Ovary (tissue), 10 donors: ENCODE measurements at places on chromosomes 1 and 21. TPM values are rescaled to one million over a fixed set of nuclear protein-coding genes. Genes with fewer than 3 reads are reported as not detected.
A peak's percentile ranks its signal among the peaks of the same experiment; 100 is the strongest.

- H3K4me1 ChIP-seq, result no peaks in the 10 kb centered on the region
- no peak overlapping the region for H3K4me3 ChIP-seq
- no peaks in the 10 kb centered on the region for H3K36me3 ChIP-seq
Measured at GRCh38 chr1:103362348-103363007, 163.0 kb upstream of the RNPC3 start.

The STIL gene
- total RNA-seq, result 1.7 TPM

The EPS8L3 gene
- 0.35 TPM for total RNA-seq

The CADM3 gene
- 2.7 TPM for total RNA-seq

DNA sequence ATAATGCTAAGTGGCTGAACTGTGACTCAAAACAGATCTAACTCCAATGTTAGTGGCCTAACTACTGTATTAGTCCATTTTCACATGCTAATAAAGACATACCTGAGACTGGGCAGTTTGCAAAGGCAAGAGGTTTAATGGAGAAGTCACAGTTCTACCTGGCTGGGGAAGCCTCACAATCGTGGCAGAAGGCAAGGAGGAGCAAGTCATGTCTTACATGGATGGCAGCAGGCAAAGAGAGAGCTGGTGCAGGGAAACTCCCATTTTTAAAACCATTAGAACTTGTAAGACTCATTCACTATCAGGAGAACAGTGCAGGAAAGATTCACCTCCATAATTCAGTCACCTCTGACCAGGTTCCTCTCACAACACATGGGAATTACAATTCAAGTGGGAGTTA is 79.7 kb upstream of the CACYBP start:
- no peak overlapping the region for H3K27ac ChIP-seq
- no peaks in the 10 kb centered on the region for H3K36me3 ChIP-seq
- DNase-seq, result no peak

GRCh38 chr1:4612991-4613390 is 41.4 kb upstream of the AJAP1 start:
- H3K4me1 ChIP-seq, result no peaks in the 10 kb centered on the region
- no peak for DNase-seq
- no peak overlapping the region for H3K27ac ChIP-seq
- no peak overlapping the region for H3K4me3 ChIP-seq

The AP4B1 gene
- total RNA-seq, result 16.6 TPM

DNA sequence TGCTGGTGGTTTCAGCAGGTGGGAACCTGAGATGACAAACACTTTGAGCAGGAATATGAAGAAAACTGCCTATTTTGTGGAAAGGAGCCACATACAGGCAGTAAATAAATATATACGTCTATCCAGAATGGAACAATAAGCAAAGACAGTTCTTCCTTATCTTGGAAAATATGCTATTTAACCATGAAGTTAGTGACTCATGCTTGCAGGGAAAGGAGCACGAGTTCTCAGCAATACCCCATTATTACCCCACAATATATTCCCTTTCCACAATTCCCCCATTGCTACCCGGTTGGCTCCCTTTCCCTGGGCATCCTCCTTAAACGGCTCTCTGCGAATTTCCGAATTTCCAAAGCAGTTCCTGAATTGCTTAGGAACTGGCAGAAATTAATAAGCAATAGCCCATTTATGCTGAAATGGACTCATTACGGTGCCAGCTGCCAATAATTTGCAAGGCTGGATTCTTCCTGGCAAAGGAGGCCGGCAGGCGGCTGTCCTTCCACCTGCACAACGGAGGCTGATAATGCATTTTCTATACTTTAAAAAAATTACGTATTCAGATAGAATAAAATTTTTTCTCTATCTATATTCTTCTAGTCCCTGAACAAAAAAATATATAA is 65.4 kb downstream of the TIAM1 start:
- H3K36me3 ChIP-seq, result no peaks in the 10 kb centered on the region
- H3K27me3 ChIP-seq, result no peaks in the 10 kb centered on the region
- H3K4me1 ChIP-seq, result peaks cover 3% of the 10 kb centered on the region
- no peak for DNase-seq

- H3K4me3 ChIP-seq, result no peak overlapping the region
- no peaks in the 10 kb centered on the region for H3K4me1 ChIP-seq
- DNase-seq, result no peak
- no peaks in the 10 kb centered on the region for H3K27me3 ChIP-seq
Measured at GRCh38 chr21:36097427-36098181, 27.8 kb downstream of the CBR1 start.

The CELA2A gene
- total RNA-seq, result 0.92 TPM

GRCh38 chr1:118846443-118846842 is 141.7 kb downstream of the TBX15 start:
- H3K27me3 ChIP-seq, result no peaks in the 10 kb centered on the region
- H3K4me1 ChIP-seq, result no peaks in the 10 kb centered on the region
- H3K36me3 ChIP-seq, result no peaks in the 10 kb centered on the region
- H3K27ac ChIP-seq, result no peak overlapping the region

GRCh38 chr1:85579622-85580021 is 939 bp upstream of the CCN1 start:
- H3K4me3 ChIP-seq, result peak overlapping the region; percentile 87
- DNase-seq, result peak; percentile 47
- H3K4me1 ChIP-seq, result peaks cover 5% of the 10 kb centered on the region
- H3K36me3 ChIP-seq, result no peaks in the 10 kb centered on the region
- no peaks in the 10 kb centered on the region for H3K27me3 ChIP-seq

DNA sequence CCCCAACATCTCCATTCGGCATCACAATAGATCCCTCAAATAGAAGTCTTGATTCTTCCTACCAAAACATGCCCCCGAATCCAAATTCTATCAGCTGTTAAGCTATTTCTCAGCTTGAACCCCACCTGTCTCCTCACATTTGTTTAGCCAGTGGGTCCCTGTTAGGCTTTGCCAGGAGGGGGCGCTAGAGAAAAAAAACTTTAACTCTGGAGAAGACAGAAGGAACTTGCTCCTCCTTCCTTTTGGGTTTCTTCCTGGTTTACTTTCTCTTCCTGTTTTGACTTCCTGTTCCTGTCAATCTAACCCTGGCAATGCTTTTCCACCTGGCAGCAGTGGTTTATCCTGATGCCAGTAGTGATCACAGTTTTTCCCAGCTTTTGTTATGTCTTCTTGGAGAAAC is 95.6 kb upstream of the KCNK1 start:
- H3K27me3 ChIP-seq, result no peaks in the 10 kb centered on the region
- no peak overlapping the region for H3K4me3 ChIP-seq
- H3K36me3 ChIP-seq, result no peaks in the 10 kb centered on the region
- no peak overlapping the region for H3K27ac ChIP-seq
- H3K4me1 ChIP-seq, result no peaks in the 10 kb centered on the region

The BRDT gene
- total RNA-seq, result not detected

GRCh38 chr1:36352125-36352909 is 28.9 kb upstream of the EVA1B start:
- peak overlapping the region; percentile 18 for H3K27ac ChIP-seq
- no peak overlapping the region for H3K4me3 ChIP-seq
- H3K36me3 ChIP-seq, result no peaks in the 10 kb centered on the region
- DNase-seq, result no peak
- H3K4me1 ChIP-seq, result peaks cover 6% of the 10 kb centered on the region

DNA sequence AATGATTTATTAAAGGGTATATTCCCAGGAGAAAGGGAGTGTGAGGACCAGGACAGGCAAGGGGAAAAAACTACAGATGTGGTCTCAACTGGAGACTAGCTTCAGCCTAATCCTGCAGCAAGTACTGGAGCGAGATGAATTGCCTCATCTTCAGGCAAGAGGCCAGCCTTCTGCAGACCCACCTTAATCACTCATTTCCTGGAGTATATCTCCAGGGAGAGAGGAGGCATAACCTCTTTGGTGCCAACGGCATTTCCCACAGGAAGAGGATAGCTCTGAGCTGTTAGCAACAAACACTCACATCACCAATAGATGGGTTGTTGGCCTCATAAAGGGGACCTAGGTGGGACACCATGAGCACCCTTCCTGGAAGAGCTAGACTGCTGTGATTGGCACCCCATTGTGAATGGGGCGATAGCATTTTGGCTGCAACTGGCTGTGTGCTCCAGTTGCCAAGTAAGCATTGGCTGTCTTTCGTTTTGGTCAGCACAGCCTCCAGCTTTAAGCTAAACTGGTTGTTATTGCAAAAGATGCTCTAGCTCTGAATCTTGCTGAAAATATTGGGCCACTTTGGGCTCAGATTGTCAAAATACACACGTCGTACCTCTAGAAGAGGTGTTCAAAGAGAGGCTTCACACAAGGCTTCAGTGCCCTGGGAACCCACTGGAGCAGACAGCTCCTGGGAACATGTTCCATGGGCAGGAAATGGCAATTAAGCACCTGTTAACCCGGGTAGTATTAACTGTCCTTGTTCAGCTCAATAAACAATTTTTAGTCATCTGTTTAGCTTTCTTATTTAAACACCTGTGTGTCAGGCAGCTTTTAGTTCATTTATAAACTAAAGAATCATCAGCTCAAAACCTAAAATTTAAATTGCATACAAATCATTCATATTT is 314.8 kb upstream of the C1orf87 start:
- no peak overlapping the region for H3K4me3 ChIP-seq
- no peaks in the 10 kb centered on the region for H3K4me1 ChIP-seq
- no peaks in the 10 kb centered on the region for H3K36me3 ChIP-seq
- DNase-seq, result no peak

The MFAP2 gene
- total RNA-seq, result 83.6 TPM

DNA sequence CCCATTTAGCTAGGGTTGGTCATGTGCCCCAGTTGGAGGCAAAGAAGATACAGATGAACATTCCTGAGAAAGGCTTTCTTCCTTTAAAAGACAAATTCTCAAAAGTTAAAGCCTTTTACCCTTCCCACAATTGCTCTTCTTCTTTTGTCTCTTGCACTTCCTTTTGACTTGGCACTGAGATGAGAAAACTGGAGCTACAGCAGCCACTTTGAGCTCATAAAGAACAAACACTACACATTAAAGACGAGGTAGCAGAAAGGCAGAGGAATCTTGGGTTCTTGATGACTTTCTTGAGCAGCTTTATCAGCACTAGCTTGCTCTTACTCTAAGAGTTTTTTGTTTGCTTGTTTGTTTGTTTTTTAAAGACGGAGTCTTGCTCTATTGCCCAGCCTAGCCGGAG is 92.2 kb downstream of the DAB1 start:
- no peak overlapping the region for H3K4me3 ChIP-seq
- no peaks in the 10 kb centered on the region for H3K4me1 ChIP-seq
- DNase-seq, result no peak
- no peaks in the 10 kb centered on the region for H3K27me3 ChIP-seq
- H3K36me3 ChIP-seq, result no peaks in the 10 kb centered on the region

The ZNF684 gene
- total RNA-seq, result 4.8 TPM

- H3K4me3 ChIP-seq, result no peak overlapping the region
- no peak overlapping the region for H3K27ac ChIP-seq
- H3K36me3 ChIP-seq, result no peaks in the 10 kb centered on the region
- no peaks in the 10 kb centered on the region for H3K27me3 ChIP-seq
- no peaks in the 10 kb centered on the region for H3K4me1 ChIP-seq
Measured at GRCh38 chr1:99497690-99498089, 148.2 kb upstream of the PALMD start.

GRCh38 chr1:118973531-118974137 is 14.5 kb downstream of the TBX15 start:
- no peaks in the 10 kb centered on the region for H3K27me3 ChIP-seq
- H3K4me3 ChIP-seq, result no peak overlapping the region
- no peaks in the 10 kb centered on the region for H3K36me3 ChIP-seq
- H3K4me1 ChIP-seq, result no peaks in the 10 kb centered on the region
- H3K27ac ChIP-seq, result no peak overlapping the region
- DNase-seq, result no peak

- H3K36me3 ChIP-seq, result no peaks in the 10 kb centered on the region
- no peak overlapping the region for H3K4me3 ChIP-seq
- H3K27me3 ChIP-seq, result no peaks in the 10 kb centered on the region
- DNase-seq, result peak; percentile 86
- H3K4me1 ChIP-seq, result peaks cover 1% of the 10 kb centered on the region
Measured at GRCh38 chr1:153572569-153573015, 6.9 kb upstream of the S100A2 start.

DNA sequence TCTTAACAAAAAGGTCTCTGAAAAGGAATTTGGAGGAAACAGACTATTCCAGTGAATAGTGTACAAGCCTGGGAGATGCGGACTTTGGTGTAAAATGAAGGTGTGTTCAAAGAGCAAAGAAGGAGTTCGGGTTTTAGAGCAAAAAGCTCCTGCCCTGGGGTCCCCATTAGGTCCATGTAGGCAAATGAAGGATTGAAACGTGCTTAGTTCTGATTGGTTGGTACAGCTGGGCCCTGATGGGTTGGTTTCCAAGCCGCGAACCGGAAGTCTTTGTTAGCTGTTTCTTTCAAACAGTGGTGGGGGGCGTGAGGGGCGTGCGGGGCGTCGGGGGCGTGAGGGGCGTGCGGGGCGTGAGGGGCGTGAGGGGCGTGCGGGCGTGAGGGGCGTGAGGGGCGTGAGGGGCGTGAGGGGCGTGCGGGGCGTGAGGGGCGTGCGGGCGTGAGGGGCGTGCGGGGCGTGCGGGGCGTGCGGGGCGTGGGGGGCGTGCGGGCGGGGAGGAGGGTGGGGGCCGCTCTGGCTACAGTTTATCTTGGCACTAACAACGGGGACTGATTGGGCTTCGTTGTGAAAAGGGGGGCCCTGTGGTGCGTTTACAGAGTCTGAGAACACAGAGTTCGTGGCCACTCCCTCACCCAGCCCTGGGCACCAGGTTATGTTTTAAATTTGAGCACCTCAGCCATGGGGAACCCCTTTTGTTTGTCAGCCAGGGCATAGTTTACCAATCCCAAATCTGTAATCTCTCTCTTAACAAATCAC is 29.4 kb downstream of the LRRC3 start:
- H3K36me3 ChIP-seq, result no peaks in the 10 kb centered on the region
- DNase-seq, result no peak
- no peak overlapping the region for H3K27ac ChIP-seq

GRCh38 chr1:29944253-29944905 is 708.1 kb downstream of the PTPRU start:
- H3K36me3 ChIP-seq, result no peaks in the 10 kb centered on the region
- H3K4me3 ChIP-seq, result no peak overlapping the region

DNA sequence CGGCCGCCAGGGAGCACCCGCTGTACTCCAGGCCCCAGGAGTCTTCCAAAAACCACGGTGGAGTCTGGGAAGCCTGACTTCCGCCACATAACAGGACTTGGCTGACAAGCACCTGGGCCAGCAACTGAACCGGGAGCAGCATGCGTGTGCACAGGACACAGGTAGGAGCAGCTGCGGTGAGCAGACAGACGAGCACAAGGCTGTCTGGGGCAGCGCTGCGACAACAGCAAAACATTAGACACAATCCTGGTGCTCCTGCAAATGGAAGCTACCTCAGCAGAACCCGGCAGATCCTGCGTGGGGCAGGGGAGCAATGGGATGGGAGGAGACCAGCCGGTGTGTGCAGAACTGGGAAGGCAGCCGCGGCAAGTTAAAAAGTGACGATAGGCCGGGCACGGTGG is 80.4 kb downstream of the NPHP4 start:
- no peak overlapping the region for H3K27ac ChIP-seq
- no peak for DNase-seq
- H3K4me1 ChIP-seq, result peaks cover 7% of the 10 kb centered on the region
- H3K27me3 ChIP-seq, result no peaks in the 10 kb centered on the region
- H3K4me3 ChIP-seq, result no peak overlapping the region
- H3K36me3 ChIP-seq, result no peaks in the 10 kb centered on the region

- no peaks in the 10 kb centered on the region for H3K27me3 ChIP-seq
- H3K4me1 ChIP-seq, result peaks cover 5% of the 10 kb centered on the region
- H3K4me3 ChIP-seq, result peak overlapping the region; percentile 60
- H3K27ac ChIP-seq, result no peak overlapping the region
- H3K36me3 ChIP-seq, result no peaks in the 10 kb centered on the region
- DNase-seq, result peak; percentile 38
Measured at GRCh38 chr1:1157914-1158710, 15.6 kb upstream of the TTLL10 start.

GRCh38 chr1:156006666-156007376 is 13.9 kb downstream of the SSR2 start:
- no peak overlapping the region for H3K4me3 ChIP-seq
- H3K27ac ChIP-seq, result no peak overlapping the region
- H3K27me3 ChIP-seq, result no peaks in the 10 kb centered on the region
- no peak for DNase-seq
- H3K36me3 ChIP-seq, result no peaks in the 10 kb centered on the region
- H3K4me1 ChIP-seq, result no peaks in the 10 kb centered on the region
